ENCODE measurements at places on chromosomes 3 and 15.

DNA sequence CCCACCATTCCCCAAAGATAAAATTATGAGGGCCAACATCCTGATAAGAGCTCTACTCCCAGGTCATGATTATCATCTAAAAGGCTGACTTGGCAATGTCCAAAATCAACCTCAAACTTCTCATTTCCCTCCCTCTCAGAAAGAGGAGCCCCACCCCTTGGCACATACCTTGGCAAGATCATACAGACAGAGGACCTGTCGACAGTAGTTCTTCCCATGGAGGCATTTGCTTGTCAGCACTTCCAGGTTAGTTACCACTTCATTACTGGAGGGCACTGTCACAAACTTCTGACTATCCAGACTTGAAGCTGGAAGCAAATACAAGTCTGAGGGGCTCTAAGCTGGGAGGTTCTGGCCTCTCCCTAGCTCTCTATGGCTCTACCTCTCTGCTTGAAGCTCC, 37.8 kb downstream of the EIF3J start:
- DNase-seq, result no peak

GRCh38 chr15:80404761-80405553, 775 bp downstream of the ARNT2 start:
- no peak for DNase-seq

- DNase-seq, result no peak
Observed at GRCh38 chr15:89885611-89886010, 8.2 kb downstream of the AP3S2 start.

DNA sequence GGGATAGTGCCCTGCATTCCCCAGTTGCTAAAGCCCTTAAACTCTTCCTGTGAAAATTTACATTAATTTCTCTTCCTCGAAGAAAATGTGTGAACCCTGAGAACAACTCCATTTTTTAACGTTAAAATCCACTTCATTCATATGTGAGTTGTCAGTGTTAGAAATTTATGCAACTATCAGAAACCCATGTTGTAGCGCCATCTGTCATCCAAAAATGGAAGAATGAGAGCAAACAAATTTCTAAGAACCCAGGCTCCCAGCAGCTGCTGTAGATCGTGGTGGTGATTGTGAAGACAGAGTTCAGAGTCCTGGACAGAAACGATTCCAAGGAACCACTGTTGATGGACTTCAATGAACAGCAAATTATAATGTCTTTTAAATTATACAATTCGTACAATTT, 179.7 kb upstream of the NDN start:
- no peak for DNase-seq
